ENCODE measurements at places on chromosomes 1 and 21.

- DNase-seq, result no peak
These were observed 86.4 kb downstream of the GPR161 start for GRCh38 chr1:168050307-168050706.

DNA sequence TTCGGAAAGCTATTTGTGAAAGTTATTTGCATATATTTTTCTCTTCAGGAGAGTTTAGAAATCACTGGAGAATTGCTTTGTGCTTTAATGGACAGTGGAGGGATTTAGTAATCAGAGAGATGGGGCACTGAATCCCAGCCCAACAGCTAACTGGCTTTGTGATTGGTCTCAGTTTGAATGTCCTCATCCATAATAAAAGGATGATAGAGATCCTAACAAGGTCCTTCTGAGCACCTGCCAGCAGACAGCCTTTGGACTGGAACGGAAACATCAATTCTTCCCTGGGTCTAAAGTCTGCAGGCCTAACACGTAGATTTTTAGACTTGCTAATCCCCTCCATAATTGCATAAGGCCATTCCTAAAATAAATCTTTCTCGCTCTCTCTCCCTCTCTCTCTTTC is 112.0 kb upstream of the ADAMTS5 start:
- DNase-seq, result no peak

GRCh38 chr1:233603478-233603877 is 10.4 kb upstream of the KCNK1 start:
- no peak for DNase-seq

DNA sequence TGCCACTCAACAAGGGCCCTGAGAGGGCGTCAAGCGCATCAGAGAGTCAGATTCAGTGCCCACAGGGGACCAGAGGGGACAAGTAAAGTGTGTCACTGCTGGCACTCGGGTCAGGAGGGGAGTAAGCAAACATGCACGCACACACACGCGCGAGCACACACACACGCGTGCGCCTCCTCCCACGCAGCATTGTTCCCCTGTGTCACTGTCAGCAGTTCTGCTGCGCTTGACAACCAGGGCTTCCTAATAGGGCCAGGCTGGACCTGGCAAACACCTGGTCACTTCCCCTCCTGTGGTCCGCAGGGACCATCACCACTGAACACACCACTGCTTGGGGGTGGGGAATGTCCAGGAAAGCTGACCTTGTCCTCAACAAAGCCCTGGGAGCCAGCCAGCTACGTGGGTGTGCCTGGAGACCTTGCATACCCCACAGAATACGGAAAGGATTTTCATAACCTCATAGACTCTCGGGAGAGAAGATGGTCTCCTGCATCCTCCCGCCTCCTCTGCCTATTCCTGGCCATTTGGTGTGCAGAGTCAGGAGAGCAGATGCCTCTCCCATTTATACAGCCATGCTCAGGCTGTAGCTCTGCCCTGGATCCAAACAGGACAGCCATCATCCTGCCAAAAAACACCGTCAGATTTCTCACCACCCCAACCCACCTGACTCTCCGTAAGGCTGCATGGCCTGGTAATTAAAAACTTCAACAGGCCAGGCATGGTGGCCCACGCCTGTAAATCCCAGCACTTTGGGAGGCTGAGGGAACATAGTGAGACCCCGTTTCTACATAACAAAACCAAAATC is 73.2 kb downstream of the SSBP3 start:
- DNase-seq, result no peak

DNA sequence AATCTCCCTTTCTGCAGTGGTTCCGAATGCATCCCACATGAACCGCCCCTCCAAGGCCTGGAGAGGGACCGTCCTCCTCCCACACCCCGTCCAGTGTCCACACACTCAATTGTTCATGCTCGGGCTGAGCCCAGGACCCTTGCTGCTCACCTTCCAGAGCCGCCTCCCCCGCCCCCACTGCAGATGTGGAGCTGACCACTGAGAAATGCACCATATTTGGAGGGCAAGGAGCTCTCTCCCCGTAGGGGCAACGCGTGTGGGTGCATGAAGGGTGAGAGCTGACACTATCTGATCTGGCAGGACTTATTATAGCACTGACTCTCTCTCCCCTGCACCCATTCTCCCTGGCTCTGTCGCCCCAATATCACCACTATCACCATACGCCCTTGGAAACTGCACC is 4.0 kb upstream of the S100A3 start:
- no peak for DNase-seq

DNA sequence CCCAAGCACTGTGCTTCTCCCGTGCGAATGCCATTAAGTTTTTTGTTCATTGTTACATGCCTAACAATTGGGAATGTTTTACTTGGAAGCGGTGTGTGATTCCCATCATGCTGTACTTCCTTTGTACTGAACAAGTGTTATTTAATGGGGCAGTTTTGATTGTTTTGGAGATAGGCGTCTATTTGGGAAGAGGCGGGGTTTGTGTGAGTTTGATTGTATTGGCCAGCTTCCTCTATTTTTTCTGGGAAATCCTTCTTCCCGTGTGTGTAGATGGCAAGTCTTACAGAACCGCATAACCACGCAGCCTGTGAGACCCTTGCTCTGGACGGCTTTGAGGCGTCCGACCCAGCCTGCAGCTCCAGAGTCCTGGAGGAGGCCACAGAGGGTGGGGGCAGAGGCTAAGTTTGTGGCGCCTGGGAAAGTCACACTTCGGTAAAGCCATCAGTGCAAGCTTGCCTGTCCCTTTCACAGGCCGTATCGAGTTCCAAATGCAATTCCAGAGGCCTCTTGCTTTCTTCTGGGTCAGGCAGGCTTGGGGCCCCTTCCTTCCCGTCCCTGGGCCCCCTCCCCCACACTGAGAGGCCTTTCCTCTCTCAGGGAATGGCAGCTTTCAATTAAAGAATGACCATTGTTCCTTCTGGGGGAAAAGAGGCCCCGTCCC is 210.3 kb downstream of the TOMM20 start:
- no peak for DNase-seq

GRCh38 chr1:228669242-228669585 is 66.1 kb upstream of the RHOU start:
- no peak for DNase-seq

- DNase-seq, result no peak
These were observed 84.0 kb downstream of the IGSF21 start for GRCh38 chr1:18191481-18192155.

- no peak for DNase-seq
These were observed 323.1 kb upstream of the ADAMTS5 start for GRCh38 chr21:27290028-27290427.

Data from H54 (cell line).